ENCODE measurements at places on chromosomes 12 and 14.
A peak's percentile ranks its signal among the peaks of the same experiment; 100 is the strongest.

DNA sequence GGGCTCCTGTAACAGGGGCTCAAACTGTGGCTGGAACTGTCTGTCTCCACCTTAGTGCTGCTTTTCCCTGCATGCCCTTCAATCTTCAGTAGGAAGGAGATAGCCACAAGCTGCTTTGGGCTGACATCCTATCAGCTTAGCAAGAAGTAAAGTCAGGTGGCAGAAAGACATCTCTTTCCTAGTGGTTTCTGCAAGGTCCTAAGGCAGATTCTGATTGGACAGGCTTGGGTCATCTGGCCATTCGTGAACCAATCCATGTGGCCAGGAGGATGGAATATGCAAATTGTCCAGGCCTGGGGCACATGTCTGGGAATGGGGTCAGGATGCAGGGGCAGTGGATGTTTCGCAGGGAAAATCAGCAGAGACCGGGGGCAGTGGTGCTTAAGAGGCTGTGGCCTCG, 5.2 kb downstream of the RITA1 start:
- no peak for DNase-seq

DNA sequence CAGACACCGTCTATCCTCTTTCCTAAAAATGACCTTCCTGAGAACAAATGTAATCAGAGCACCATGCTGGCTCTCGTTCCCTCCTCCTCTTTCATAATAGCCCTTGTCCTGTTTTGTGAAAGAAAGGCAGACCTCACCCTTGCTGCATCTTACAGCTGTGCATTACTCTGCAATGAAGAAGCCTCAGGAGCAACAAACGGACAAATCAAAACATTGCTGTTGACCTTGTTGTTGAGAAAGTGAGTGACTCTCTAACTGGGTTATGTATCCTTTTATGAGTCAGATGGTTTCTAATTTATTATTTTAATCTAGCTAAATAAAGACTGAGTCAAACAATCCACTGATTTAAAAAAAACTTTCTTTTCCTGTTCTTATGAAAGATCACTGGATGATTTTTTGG, 180.9 kb downstream of the RPS29 start:
- no peak for DNase-seq

DNA sequence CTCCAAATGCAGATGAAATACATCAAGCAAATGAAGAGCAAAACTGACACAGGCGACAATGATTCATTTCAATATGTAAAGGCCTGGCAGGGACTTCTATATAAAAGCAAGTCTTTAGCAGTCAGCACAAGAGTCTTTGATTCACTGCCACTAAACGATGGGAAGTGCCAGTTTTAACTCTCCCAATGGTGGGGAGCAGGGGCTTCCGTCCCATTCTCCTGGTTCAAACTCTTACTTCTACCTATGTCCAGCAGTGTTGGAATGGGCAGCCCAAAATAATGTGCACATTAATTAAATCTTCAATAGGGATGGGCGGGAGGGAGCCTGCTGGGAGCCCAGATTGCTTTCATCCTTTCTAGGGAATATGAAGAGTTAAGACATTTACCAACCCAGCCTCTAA, 97.5 kb upstream of the MDM1 start:
- DNase-seq = no peak

DNA sequence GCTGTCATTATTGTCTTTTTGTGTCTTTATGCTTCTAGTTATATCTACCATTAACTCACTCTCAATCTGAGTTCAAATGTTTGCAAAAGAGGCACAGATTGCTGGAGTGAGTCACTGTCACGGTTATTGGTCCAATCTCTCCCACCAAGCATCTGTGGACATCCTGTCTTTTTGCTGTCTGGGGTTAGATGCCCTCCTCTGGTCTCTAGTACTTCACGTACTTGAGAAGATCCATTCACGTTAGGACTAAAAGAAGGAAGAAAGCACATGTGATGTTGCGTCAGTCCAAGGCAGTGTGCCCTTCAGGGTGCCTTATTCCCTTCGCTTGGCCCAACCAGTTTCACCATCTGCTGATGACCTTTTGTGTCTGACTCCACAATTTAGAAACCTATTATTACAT, 72.3 kb upstream of the STXBP6 start:
- DNase-seq = no peak

DNA sequence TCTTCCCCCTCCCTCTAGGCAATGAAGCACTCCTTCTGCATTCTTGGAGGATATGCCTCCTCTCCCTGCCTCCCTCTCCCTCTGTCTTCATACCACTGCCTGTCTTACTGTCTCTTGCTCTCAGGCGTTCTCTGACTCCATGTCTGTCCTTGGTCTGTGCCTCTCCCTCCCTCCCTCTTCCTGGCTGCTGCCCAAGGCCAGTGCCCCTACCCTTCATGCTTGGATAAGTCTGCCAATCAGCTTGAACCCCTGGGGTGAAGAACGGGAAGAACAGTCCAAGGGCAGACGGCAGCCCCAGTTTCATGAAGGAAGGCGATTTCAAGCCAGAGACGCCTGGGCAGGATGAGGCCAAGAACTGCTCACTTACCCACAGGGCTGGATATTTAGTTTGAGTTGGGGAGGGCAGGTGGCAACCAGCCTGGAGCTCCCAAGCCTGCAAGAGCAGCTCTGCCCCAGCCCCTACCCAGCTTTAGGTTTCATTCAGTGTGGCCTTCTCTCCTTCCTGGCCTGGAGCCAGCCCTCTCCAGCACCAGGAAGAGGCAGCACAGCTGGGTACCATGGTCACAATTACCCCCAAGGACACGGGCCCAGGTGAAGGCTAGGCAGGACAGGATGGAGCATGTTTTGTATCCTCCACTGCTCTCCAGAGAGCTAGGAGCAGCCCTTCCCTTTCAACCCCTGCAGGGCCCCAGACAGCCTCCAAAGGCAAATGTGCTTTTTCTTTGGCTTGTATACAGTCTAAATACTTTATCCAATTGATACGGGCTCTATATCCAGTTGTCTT, 35.8 kb upstream of the LTBP2 start:
- DNase-seq = no peak

DNA sequence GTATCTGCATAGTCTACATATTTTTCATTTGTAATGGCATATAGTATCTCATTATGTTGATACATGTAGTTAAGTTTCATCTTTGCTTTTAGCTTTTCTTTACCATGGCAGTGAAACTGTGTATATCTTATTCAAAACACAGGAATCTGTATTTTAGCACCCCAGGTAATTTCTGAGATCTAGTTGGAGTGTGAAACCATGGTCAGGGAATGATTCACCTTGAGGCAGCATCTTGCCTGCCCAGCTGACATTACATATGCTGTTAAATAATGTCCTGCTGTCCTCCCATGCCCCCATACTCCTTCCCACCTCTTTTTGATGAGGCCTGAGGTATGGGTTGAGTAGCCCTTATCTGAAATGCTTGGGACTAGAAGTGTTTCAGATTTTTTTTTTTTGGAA, 125.4 kb upstream of the ATF1 start:
- no peak for DNase-seq

GRCh38 chr12:109093022-109093918, at the start of gene ALKBH2:
Gene ALKBH2 (minus strand): TSS chr12:109093472. CDS start chr12:109092786, 686 bp downstream.
- peak; percentile 96 for DNase-seq

DNA sequence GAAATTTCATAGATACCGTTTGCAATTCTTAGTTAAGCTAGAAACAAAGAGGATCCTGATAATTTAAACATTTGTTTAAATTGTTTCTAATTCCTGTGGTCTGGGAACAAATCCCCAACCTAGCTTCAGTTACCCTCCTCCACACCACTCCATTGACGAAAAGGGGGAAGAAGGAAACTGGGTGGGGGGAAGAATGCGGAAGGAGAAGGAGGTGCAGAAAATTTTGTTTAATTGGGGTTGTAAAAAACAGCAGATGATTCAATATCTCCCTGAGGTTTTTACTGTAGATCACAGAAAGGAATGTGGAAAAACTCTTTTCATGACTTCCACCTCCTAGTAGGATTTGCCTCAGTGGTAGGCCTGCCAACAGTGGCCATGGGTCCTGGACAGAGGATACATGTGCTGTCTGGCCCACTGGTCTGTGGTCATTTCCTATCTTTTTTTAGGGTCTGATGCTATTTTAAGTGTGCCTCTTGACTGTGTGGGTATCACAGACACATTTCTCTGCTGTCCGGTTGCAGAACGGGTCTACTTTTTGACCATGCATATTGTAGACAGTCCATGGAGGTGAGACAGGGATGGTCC, 122.9 kb upstream of the PCED1B start:
- DNase-seq = no peak

DNA sequence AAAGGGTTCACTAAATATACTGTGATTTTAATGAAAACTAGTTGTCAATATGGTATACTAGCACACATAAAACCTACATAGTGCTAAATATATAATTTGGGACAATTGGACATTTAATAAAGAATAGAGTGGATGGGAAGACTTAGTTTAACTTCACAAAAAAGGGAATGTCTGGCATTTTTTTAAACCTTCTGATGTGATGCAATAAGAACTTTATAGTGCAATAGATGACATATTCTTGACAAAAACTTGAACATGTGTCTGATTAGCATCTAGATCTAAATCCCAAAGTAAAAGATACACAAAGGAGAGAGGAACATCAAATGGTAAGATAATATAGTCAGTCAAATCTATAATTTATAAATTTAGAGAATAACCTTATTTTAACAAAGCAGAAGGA, 488.3 kb upstream of the SYT1 start:
- no peak for DNase-seq

DNA sequence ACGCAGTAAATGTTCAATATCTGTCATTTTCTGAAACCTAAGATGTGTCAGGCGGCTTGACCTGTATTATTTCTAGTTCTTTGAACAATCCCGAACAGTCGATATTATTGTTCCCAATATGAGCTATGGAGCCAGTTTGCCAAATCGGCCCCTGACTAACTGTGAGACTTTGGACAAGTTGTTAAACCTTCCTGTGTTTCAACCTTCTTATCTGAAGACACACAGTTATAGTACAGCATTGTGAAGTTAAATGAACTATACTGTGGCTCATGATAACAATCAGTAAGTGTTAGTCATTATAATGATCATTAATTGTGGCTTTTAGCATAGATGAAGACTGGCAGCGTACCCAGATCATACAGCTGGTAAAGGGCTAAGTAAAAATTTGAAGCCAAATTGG, 23.4 kb downstream of the DDX47 start:
- DNase-seq = no peak

DNA sequence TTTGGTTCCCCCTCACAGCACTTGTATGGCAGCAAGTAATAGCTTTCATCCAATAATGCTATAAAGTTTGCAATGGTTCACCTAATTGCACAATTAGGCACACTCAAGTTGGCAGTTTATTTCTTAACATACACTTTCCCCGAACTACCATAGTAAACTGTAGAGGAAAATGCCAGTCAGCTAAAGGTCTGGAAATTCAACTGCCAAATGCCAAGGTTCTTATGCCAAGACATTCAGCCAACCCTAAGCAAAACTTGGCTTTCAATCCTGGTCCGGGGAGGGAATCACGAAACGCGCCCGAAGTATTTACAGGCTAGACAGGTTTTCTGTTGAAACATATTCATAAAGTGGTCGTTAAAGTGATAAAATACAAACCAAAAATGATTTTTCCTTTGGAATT, 1512.4 kb upstream of the FLRT2 start:
- DNase-seq = no peak

Measured in activated naive CD4-positive, alpha-beta T cell treated with anti-CD3 and anti-CD28 coated beads, Interleukin-2, amount 50 U/mL, for 72 hours (primary cell).